Stomach (tissue), 19 donors: ENCODE measurements at places on chromosomes 4 and X.

DNA sequence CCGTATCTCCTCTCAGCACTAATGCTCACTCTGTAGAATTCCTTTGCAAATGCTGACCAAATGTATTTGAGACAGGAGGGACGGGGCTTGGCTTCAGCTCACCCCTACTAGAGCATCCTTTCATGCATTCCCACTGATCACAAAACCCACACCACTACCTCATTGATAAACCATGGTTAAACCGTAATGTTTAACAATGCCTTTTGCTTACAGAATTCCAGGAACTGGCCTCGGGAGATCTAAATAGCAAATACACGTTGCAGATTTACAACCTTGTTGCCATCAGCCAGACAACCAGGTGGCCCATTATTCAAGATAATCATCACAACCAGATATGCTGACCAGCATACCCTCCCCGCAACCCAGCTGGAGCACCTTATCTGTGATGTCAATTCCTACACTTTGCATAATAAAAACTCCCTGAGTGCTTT is 391.9 kb downstream of the KCTD8 start:
- no peak for DNase-seq

GRCh38 chr4:183284258-183284785 is 35.8 kb downstream of the CLDN22 start:
- peak; percentile 40 for DNase-seq

GRCh38 chr4:71184195-71184781 is 154.5 kb upstream of the SLC4A4 start:
- peak; percentile 85 for DNase-seq

DNA sequence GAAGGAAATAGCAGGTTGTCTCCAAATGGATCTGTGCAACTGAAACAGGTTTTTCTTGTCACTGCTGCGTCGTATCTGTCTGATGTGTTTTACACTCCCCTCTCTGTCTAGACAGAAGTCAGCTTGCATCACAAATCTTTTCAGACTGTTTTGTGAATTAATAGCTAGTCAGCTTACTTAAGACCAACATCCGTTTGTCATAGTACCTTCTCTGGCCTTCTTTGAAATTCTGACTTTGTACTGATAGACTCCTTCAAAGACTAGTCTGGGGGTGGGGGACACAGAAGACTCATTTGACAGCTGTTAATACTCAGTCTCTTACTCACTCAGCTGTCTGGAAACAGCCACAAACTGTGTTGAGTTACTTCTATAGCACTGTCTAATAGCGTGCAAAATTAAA is 197.8 kb downstream of the PALLD start:
- peak; percentile 51 for DNase-seq

- DNase-seq = no peak
Measured at GRCh38 chr4:152677117-152677516, 2.7 kb downstream of the TMEM154 start.

GRCh38 chr4:121707344-121707743 is 10.6 kb upstream of the ANXA5 start:
- DNase-seq = no peak

DNA sequence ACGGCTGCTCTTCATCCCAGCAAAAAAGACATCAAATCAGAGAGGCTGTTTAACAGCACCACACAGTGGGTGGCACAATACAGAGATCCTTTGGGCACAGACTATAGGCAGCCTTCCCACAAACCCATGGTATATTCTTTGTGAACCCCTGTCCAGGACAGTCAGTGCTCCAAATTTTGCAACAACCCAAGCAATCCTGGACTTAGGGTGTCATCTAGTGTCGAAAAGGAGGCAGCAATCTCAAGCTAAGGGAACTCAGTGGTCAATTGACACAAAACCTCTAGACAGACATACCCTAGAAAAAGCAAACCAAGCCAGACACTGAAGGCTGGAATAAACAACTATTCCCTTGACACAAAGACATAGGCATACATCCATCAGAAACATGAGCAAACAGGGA is 137.4 kb downstream of the BMP15 start:
- DNase-seq = no peak

GRCh38 chrX:15158736-15159406 is 111.0 kb downstream of the ASB9 start:
- no peak for DNase-seq

- DNase-seq = no peak
Measured at GRCh38 chr4:373062-373839, 35.6 kb downstream of the ZNF141 start.

GRCh38 chr4:16636912-16637630 is 261.4 kb downstream of the LDB2 start:
- no peak for DNase-seq

DNA sequence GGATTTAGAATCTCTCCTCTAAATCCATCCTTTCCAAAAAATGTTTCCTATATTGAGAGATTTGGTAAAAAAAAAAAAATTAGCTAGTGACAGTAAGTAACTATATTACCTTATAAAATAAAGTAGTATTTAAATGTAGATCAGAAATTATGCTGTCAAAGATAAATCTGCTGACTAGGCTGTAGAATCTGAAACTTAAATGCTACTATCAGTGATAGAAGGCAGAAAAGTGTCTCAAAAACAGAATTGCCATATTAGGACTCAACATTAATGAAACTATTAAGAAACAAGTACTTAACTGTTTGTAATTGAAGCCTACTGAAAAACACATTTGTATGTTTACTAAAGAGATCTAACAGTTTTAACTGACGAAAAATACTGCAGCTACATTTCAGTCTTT is 8.3 kb downstream of the TAF9B start:
- no peak for DNase-seq

- no peak for DNase-seq
Measured at GRCh38 chr4:83660578-83660977, 124.7 kb downstream of the GPAT3 start.

GRCh38 chr4:126123611-126124325 is 809.0 kb downstream of the FAT4 start:
- DNase-seq = no peak

- no peak for DNase-seq
Measured at GRCh38 chr4:129578336-129578735, 482.4 kb downstream of the C4orf33 start.

GRCh38 chr4:88793475-88793874 is 95.8 kb upstream of the NAP1L5 start:
- DNase-seq = no peak

DNA sequence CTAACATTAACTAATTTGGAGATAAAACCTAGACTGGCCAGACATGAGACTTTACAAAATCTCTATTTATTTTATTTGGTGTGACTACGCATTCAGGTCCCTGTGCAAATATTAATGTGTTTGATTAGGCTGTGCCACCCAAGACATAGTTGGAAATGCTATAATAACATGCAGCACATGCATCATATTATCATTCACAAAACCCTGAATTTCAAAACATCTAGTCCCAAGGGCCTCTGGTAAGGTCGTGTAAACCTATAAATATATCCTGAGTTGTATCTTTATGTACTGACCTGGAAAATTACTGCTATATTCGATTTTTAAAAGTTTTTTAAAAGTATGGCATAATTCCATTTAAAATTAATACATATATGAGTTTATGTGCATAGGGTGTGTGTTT is 47.1 kb upstream of the FAT4 start:
- no peak for DNase-seq

GRCh38 chr4:62156205-62156604 is 956.1 kb downstream of the ADGRL3 start:
- DNase-seq = no peak

DNA sequence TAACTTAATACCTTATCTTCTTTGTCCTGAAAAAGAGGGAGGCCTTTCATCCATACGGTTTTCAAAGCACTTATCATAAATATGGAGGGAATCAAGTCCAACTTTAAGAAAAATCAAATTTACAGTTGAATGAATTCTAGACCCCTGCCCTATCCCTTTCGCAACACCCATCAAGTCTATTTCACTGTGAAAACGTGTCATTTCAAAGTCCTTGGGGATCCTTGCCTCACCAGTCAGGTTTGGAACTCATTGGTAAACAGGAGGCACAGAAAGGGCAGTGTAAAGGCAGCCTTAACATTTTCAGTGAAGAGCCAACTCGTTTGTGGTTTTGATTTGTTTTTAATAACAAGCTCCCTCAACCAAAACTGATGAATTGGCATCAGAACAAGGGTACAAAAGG is 66.5 kb downstream of the AMOT start:
- no peak for DNase-seq

- DNase-seq = peak; percentile 55
Measured at GRCh38 chrX:151680805-151681204, 14.5 kb upstream of the PRRG3 start.

- DNase-seq = no peak
Measured at GRCh38 chrX:123698979-123699520, 33.8 kb downstream of the THOC2 start.

GRCh38 chr4:134865675-134866074 is 664.1 kb upstream of the PABPC4L start:
- DNase-seq = no peak

GRCh38 chr4:145034727-145035211 is 63.2 kb downstream of the ANAPC10 start:
- DNase-seq = peak; percentile 2

DNA sequence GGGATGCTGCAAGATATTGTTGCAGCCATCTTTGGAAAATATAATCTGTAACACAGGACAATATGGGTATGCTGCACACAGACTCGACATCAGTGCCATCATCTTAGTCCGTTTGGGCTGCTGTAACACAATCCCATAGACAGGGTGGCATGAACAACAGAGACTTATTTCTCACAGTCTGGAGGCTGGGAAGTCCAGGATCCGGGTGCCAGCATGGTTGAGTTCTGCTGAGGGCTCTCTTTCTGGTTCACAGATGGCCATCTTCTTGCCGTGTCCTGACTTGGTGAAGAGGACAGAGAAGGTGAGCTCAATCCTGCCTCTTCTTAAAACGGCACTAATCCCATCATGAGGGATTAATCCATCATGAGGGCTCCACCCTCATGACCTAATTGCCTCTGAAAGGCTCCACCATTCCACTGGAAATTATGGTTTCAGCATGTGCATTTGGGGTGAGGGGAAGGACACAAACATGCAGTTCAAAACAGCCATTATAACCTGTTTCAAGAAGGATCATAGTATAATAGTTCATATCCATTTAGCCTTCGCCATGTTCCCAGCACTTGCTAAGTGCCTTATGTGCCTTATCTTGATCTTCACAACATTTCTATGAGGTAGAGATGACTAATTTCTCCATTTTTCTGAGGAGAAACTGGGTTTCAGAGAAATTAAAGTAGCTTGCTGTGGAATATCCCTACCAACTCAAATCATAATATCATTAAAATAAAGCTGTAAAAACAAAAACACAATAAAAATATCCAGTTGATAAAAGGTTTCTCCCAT is 27.9 kb upstream of the SPP1 start:
- DNase-seq = no peak

GRCh38 chr4:85637778-85638177 is 162.8 kb downstream of the ARHGAP24 start:
- no peak for DNase-seq

DNA sequence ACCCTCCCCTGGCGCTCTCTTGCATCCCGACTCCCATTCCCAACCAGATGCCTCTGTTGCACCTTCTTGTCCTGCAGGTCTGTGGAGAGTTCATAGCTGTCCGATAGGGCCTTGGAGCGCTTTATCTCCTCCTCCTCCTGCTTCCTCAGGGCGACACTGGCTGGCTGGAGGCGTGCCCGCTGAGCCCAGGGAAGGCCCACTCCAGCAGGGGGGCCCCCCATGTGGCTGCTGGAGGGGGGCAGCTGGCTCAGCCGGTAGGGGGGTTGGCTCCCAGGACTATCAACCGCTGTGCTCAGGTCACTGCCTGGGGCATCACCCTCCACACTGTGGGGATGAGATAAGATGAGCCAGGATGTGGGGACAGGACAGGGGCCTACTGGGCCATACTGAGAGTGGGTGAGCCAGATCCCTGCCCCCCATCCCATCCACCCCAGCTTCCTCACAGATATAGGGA is 25.6 kb downstream of the IQSEC2 start:
- no peak for DNase-seq

- no peak for DNase-seq
Measured at GRCh38 chr4:35970366-35970960, 273.9 kb downstream of the ARAP2 start.

GRCh38 chrX:13162772-13163410 is 118.5 kb upstream of the FAM9C start:
- no peak for DNase-seq

DNA sequence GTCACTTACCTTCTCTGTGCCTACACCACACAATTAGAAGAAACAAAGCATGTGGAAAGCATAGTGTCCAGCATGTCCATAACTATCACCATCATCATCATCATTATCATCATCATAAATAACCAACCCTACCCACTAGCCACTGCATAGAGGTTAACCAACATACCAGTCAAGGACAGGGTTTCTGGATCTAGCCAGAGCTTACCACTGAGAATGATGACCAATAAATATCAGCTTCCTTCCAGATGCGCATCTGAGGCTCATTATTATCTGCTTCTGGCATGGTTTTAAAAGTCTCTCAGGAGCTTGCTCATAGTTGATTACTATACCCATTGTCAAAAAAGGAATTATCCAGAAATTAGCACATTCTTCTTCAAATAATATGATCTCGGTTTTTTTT is 25.5 kb upstream of the MYOZ2 start:
- no peak for DNase-seq

GRCh38 chr4:1056671-1057402 is 45.4 kb downstream of the FGFRL1 start:
- no peak for DNase-seq

- DNase-seq = no peak
Measured at GRCh38 chr4:170009291-170009690, 16.9 kb downstream of the MFAP3L start.

DNA sequence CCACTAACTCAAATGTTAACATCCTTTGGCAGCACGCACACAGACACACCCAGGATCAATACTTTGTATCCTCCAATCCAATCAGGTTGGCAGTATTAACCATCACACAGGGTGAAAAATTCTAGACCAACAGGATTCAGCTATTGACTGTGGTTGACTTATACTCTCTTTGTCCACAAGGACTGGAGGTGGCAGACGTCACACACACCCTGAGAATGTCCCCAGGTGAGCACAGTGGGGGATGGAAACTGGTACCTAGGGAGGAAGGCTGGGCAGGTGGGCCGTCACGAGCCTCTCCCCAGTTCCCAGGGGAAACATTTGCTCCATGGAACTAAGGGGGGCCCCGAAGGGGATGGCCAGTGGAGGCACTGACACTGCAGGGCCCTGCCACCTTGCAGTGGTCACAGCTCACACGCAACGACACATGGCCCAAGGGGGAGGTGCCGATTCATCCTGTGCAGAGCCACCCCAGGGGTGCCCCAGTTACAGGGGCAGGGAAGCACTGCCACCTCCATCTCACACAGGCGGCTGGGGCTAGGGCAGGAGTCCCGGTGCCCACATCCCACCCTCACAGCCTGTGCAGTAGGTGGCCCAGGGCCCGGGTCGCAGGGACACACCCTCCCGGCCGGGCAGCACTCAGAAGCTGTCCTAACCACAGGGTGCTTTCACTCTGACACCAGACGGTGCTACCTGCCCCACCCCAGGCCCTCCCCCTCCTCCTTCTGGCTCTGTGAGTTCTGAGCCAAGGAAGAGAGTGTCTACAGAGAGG is 17.4 kb downstream of the ZFYVE28 start:
- peak; percentile 39 for DNase-seq

GRCh38 chr4:16597845-16598596 is 300.4 kb downstream of the LDB2 start:
- peak; percentile 64 for DNase-seq

- DNase-seq = no peak
Measured at GRCh38 chr4:186878203-186878776, 154.6 kb upstream of the FAT1 start.
